ENCODE measurements at places on chromosomes 1 and 21.

DNA sequence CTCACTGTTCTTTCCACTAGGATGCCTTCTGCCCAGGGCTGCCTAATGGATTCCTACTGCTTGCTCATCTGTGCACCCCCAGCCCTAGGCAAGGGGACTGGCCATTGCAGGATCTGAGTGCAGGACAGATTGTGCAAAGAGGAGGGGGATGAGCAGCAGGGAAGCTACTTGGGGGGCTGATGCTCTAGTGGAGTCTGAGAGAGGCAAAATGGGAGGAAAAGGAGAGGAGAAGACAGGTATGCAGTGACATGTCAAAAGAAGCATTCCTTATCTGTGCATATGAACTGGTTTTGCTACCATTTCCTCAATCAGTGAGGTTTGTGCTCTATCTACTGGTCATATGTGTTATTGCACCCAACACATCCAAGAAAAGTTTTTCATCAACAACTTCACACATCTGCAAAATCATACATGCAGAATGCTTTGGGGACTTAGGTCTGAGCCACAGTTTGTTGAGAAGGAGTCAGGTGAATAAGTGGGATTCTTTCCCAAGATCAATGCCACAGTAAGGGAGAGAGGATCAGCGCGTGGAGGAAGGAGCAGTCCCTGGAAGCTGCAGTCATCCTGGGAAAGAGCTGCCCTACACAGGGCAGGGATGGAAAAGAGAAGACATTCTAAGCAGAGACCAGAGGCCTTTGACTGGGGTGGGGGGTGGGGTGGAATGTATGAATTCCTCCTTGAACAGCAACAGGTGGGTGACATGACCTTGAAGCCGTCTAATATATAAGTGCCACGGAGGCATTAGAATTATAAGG is 14.4 kb downstream of the SLC5A9 start:
- DNase-seq: peak; percentile 42

DNA sequence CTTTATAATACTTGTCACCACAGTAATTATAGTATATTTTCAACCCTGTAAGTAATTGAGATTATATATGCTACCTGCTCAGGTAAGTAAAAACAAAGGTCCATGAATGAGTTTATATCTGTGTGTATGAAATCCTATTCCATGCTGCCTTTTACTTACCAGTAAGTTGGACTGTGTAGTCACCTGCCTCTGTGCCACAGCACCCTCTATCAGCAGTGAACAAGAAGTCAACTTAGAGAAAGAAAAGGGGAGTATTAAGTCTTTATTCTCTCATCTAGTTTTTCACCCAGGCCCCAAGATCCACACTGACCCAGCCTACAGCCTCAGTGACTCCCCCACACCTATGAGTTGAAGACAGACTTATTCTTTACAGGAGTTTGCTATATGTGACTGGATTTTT is 36.9 kb upstream of the IFI16 start:
- no peak for DNase-seq

GRCh38 chr1:10629816-10630571 is 155.2 kb downstream of the PEX14 start:
- no peak for DNase-seq

DNA sequence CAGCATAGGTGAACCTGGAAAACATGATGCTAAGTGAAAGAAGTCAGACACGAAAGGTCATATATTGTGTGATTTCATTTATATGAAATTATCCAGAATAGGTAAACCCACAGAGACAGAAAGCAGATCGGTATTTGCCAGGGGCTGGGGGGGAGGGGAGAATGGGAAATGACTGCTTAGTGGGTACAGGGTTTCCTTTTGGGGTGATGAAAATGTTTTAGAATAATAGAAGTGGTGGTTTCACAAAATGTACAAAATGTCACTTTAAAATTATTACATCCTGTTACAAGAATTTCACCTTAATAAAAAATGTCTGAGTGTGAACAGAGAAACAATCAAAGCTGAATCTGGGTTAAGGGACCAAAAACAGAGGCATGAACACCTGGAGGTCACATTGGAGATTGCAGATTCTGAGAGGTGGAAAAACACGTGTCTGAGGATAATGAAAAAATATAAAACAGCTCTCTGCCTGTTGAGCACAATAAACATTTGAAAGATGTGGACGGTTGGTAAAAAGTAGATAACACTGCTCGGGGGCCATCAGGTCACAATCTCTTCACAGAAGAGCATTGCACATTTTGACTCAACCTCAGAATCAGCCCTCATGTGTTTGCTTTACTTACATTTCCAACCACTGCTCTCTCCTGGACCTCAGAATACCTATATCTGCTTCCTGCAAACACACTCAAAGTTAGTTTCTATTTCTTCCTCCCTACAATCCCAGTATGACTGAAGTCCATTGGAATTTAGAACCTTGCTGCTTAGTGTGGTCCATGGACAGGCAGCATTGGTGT is 3.2 kb downstream of the SLAMF6 start:
- DNase-seq: no peak

DNA sequence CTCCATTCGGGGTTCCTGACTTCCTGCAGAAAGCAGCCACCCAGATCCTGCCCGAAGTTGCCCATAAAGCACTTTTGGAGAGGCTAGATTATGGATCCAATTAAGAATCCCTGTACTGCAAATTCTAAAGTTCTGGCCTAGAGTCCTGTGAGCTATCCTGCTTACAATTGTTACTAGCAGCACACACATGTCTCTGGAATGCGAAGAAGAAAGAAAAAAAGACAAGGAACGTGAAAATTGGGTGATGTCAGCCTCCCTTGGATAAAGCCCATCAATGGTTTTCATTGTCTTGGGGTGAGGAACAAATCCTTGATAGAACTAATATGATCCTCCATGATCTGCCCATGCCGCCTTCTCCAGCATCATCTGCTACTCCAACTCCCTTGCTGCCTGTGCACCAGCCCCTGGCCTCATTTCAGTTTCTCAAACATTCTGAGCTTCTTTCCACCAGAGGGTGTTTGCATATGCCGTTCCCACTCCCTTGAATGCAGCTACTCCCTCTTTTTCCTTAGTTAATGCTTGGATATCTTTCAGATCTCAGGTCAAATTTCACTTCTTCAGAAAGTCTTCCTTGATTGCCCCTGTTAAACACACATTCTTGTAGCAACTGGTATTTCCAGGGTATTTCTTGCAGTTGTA is 94.0 kb downstream of the ST6GALNAC5 start:
- DNase-seq: no peak

DNA sequence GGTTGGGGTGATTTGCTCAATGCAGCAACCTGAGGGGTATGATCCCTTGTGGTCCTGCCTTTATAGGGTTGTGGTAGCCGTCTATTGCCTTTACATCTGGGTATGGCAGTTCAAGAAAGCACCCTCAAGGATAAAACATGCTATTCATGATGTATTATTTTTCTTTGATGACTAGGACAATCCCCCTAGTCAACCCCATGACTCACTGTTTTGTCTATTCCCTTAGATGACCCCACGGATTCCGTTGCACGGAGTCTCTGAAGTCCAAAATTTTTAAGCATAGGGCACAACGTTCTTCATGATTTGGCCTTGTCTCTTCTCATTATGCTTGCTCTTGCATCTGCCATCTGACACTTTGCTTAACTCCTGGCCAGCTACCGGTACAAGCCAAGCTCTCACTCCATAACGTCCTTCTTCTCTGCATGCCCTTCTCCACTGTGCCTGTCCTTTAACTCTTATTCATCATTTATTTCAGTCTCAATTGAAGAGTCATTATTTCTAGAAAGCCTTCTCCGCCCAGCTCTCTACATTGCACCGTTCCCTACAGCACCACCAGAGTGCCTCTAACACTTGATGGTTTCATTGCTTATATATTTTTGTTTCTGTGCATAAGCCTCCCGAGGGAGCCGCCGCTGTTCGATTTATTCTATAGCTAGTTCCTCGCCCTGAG is 838 bp upstream of the DISP1 start:
- DNase-seq: peak; percentile 47

GRCh38 chr1:70003211-70003908 is 202.0 kb downstream of the LRRC40 start:
- DNase-seq: no peak

- DNase-seq: no peak
Measured at GRCh38 chr21:31298618-31299269, 45.3 kb downstream of the TIAM1 start.

DNA sequence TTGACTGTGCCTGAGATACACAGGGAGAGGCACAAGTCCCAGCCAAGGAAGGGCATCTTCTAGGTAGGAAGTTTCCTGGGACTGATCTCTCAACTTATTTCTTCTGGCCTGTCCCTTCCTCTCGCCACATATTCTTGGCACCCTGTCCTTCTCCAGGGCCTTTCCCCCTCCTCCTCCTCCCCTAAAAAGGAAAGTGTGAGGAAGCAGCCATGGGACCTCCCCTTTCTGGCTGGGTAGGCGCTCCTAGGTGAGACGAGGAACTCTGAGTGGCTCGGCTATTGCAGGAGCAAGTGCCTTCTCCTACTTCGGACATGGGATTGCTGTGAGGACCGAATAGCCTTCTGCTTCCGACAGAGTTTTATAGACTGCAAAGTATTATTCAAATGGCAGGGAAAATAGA is 15.5 kb upstream of the MTARC2 start:
- no peak for DNase-seq

GRCh38 chr21:46549650-46550049 is 55.2 kb downstream of the S100B start:
- no peak for DNase-seq

DNA sequence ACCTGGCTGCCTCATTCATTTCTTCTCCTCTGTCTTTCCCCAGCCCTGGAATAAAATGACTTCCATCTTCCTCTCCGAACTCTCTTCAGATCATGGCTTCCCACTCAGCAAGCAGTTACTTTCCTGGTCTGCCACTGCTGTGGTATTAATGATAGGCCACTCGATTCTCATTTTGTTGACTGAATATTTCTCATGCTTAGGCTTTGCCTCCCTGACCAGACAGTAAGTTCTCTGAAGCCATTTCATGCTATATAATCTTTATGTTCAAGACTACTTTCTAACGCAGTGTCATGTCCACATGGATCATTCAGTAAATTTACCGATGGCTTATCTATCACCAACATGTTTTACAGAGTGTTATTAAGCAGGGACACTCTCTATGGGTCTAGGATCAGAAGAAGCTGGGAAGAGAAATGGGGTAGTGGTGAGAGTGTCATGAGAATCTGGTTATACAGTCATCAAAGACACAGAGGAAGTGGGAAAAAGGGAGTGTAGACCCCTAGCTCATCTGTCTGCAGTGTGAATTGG is 20.6 kb downstream of the RUNX1 start:
- DNase-seq: no peak

- no peak for DNase-seq
Measured at GRCh38 chr1:11833497-11833896, 14.1 kb downstream of the NPPA start.
